Stimulated activated memory B cell treated with anti-CD40 and anti-IgM and Interleukin-4, amounts not matched to agents 10 μg/mL and 1 μg/mL and 100 μg/mL, for 72 hours (primary cell): ENCODE measurements at places on chromosomes 11 and 22.
A peak's percentile ranks its signal among the peaks of the same experiment; 100 is the strongest.

DNA sequence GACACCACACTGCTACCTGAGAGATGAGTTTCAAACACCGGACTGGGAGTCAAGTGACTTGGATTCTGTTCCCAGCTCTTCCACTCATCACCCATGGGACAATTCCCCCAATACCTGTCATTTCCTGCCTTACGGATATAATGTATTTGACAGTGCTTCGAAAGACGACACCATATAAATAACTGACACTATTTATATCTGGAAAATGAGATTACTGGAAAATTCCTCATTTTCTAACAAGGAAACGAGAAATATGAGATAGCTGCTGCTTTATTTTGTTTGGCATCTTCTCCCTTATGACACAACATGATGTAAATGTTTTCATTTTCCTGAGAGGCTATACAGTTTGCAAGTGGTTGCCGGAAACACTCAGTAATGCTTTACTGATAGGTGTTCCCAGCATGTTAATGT is 8.6 kb downstream of the HSCB start:
- no peaks in the 10 kb centered on the region for H3K27me3 ChIP-seq
- H3K4me3 ChIP-seq, result no peak overlapping the region
- peaks cover 52% of the 10 kb centered on the region for H3K36me3 ChIP-seq
- H3K4me1 ChIP-seq, result peaks cover 10% of the 10 kb centered on the region
- no peak overlapping the region for H3K27ac ChIP-seq

DNA sequence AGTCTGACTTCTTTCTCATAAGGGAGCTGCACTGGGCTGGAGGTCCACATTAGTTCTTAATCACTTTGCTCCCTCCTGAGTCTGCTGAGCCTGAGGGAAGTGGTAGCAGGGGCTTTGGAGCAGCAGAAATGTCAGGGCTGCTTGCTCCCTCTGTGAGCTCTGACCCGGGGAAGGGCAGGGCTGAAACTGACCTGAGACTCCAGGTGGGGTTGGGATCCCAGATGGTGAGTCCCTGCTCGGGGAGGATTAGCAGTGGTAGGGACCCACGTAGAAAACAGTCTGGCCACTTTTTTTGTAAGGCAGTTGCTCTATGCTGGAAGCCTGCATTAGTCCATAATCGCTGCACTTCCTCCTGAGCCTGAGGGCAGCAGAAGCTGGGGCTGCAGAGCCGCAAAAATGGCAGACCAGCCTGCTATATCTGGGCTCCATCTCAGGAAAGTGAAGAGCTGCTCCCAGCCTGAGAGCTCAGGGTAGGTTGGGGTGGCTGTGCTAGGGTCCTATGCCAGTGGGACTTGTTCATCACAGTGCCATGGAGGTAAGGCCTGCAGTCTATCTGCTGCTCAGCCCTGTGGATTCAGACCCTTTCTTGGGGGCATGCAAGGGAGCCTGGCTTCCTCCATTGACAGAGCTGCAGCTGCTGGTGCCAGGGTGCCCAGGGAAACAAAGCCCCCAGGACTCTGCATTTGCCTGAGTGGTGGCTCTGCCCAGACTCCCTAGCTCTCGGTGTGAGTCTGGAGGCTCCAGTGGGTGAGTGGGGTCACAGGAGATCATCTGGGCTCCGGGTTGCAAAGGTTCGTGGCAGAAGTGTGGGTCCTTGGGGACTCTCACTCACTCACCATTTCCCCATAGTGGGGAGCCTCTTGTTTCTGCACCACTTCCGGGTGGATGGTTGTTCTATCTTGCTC is 854.3 kb downstream of the LUZP2 start:
- no peaks in the 10 kb centered on the region for H3K27me3 ChIP-seq
- H3K4me3 ChIP-seq, result no peak overlapping the region
- H3K27ac ChIP-seq, result no peak overlapping the region
- ATAC-seq, result no peak

GRCh38 chr11:35619855-35620640 is 1.8 kb downstream of the FJX1 start:
- no peak overlapping the region for H3K27ac ChIP-seq
- no peak for ATAC-seq
- H3K4me3 ChIP-seq, result peak overlapping the region; percentile 67
- H3K36me3 ChIP-seq, result no peaks in the 10 kb centered on the region
- peaks cover 32% of the 10 kb centered on the region for H3K27me3 ChIP-seq

DNA sequence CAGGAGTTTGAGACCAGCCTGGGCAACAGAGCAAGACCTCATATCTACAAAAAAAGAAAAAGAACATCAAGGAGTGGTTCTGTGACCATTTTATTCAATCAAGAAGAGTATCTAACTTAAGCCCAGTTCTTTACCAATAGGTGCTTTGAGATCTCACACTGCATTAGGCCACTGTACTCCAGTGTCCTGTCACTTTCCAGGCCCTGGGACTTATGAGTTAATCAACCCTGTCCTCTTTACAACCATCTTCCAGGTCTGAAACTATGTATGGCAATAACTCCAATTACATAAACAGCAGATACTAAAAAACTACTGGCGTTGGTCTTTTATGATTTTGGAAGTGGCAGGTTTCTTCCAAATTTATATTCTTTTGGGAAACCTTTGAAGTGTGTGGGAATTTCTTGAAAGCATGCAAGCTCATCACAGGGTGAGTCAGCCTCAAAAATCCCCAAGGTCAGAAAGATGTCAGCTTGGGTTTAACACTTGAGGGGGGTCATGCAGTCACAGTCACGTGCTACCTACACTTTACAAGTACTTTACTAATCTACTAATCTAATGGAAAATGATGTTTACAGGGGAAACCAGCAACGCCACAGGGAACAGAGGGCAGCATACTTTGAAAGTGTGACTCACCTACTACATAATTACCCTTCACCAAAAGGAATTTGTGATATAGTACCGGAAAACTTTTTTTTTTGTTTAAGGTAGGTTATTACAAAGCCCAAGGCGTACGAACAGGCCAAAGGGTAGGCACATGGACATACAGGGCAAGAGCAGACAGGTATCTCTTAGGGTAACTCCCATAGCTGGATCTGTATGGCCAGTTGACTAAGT is 15.6 kb downstream of the PISD start:
- H3K27me3 ChIP-seq, result no peaks in the 10 kb centered on the region
- H3K36me3 ChIP-seq, result peaks cover 14% of the 10 kb centered on the region
- H3K4me1 ChIP-seq, result peaks cover 28% of the 10 kb centered on the region

DNA sequence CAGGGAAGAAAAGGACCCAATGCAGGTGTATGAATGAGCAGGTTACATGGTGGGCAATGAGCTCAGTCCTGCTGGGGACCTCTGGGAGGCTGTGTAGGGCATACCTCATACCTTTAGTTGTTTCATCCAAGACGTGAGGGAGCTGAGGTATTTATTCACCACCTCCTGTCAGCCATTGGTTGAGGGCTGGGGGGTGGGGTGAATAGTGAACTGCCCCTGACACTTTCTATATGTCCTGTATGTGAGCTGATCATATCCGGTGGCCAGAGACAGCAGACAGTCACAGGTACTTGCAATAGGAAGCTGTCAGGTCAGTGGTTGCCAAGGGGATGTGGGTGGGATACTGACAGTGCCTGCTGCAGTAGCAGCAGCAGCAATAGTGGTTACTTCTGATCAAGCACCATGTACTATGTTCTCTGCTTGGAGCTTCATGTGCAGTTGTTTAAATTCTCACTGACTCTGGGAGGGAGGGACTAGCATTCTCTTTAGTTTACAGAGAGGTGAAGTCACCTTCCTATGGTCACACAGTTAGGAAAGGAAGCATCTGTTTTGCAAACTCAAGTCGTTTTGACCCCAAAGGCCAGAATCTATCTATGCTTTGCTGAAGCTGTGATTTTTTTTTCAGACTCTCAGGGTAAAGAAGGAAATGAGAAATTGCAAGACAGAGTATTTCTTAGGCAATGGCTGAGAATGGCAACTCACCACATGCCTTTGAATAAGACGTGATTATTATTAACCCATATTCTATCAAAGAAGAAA is 54.0 kb downstream of the MIAT start:
- H3K27me3 ChIP-seq, result no peaks in the 10 kb centered on the region
- peaks cover 31% of the 10 kb centered on the region for H3K4me1 ChIP-seq
- H3K27ac ChIP-seq, result peak overlapping the region; percentile 21
- no peak overlapping the region for H3K4me3 ChIP-seq
- H3K36me3 ChIP-seq, result peaks cover 58% of the 10 kb centered on the region
- ATAC-seq, result no peak

- H3K27me3 ChIP-seq, result no peaks in the 10 kb centered on the region
- no peak overlapping the region for H3K27ac ChIP-seq
- H3K4me1 ChIP-seq, result peaks cover 57% of the 10 kb centered on the region
- H3K4me3 ChIP-seq, result no peak overlapping the region
- ATAC-seq, result no peak
- H3K36me3 ChIP-seq, result no peaks in the 10 kb centered on the region
Observed at GRCh38 chr11:122848186-122848585, 9.9 kb downstream of the CRTAM start.

- peak; percentile 82 for ATAC-seq
- peaks cover 29% of the 10 kb centered on the region for H3K27me3 ChIP-seq
- H3K4me3 ChIP-seq, result no peak overlapping the region
Observed at GRCh38 chr11:76598426-76598839, 72.1 kb downstream of the LRRC32 start.

DNA sequence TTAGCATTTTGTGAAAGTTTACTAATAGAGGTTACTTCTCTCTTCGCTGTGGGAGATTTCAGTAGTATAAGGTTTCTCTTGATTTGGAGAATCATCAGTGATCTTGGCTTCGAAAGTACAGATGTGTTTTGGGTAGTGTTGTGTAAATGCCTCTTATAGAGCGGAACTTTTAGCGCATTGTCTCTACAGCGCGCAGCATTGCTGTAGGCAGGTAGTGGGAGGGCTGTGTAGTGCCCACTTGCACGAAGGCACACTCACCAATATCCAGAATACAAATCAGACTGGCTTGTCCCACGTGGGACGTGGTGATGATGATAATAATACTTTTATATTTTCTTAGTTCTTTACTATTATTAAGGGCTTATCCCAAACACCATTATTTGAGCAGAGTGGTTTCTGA is 51.4 kb downstream of the FAM83F start:
- no peaks in the 10 kb centered on the region for H3K36me3 ChIP-seq
- H3K27ac ChIP-seq, result peak overlapping the region; percentile 99
- peaks cover 50% of the 10 kb centered on the region for H3K4me1 ChIP-seq
- no peak for ATAC-seq
- no peaks in the 10 kb centered on the region for H3K27me3 ChIP-seq
- peak overlapping the region; percentile 84 for H3K4me3 ChIP-seq

GRCh38 chr11:86287468-86287796 is 14.6 kb upstream of the HIKESHI start:
- ATAC-seq, result no peak
- peaks cover 17% of the 10 kb centered on the region for H3K36me3 ChIP-seq
- H3K27me3 ChIP-seq, result no peaks in the 10 kb centered on the region
- peaks cover 54% of the 10 kb centered on the region for H3K4me1 ChIP-seq
- peak overlapping the region; percentile 53 for H3K4me3 ChIP-seq
- peak overlapping the region; percentile 84 for H3K27ac ChIP-seq

GRCh38 chr11:117704395-117705100 is 92.5 kb downstream of the DSCAML1 start:
- ATAC-seq, result no peak
- H3K27me3 ChIP-seq, result peaks cover 32% of the 10 kb centered on the region
- no peaks in the 10 kb centered on the region for H3K36me3 ChIP-seq
- no peak overlapping the region for H3K27ac ChIP-seq

DNA sequence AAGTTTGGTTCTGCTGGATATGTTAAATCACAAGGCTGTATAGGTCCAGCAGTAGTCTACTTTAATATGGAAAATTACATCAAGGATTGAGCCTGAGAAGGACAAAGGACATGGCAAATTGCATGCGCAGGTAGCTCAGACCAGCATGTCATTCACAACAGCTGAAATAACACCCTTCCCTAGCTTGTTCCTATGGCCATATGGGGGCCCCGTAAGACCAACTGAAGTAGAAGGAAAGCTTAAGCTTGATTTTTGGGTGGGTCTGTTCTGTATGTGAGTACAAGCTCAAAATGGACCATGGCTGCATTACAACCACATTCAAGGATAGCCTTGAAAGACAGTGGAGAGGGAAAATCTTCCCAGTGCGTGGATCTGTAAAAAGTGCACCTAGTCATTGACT is 20.6 kb upstream of the PDE3B start:
- peaks cover 16% of the 10 kb centered on the region for H3K4me1 ChIP-seq
- no peak overlapping the region for H3K27ac ChIP-seq
- no peaks in the 10 kb centered on the region for H3K36me3 ChIP-seq
- no peak overlapping the region for H3K4me3 ChIP-seq
- H3K27me3 ChIP-seq, result no peaks in the 10 kb centered on the region

- no peak overlapping the region for H3K27ac ChIP-seq
- no peaks in the 10 kb centered on the region for H3K4me1 ChIP-seq
- peaks cover 38% of the 10 kb centered on the region for H3K27me3 ChIP-seq
- no peaks in the 10 kb centered on the region for H3K36me3 ChIP-seq
Observed at GRCh38 chr11:74267014-74267413, 44.4 kb downstream of the P4HA3 start.

DNA sequence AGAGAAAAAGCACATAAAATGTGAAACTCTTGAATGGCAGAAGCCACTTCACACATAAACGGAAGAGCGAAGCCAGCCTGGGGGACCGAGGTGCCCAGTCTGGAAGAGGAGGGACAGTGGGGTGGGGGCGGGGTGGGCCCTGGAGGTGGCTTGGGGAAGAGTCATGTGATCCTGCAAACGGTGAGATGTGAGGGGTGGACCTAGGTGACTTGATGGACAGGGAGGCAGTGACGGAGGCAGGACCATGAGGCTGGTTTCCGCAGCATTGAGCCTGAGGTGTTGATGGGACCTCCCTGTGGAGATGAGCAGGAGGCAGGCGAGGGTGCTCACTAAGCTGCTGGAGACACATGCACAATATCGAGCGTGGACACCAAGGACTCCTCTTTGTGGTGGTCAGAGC is 16.8 kb downstream of the ZDHHC24 start:
- H3K36me3 ChIP-seq, result peaks cover 35% of the 10 kb centered on the region
- H3K27me3 ChIP-seq, result no peaks in the 10 kb centered on the region
- no peak overlapping the region for H3K4me3 ChIP-seq
- H3K4me1 ChIP-seq, result peaks cover 6% of the 10 kb centered on the region
- no peak for ATAC-seq
- no peak overlapping the region for H3K27ac ChIP-seq

- no peak overlapping the region for H3K4me3 ChIP-seq
- H3K4me1 ChIP-seq, result peaks cover 6% of the 10 kb centered on the region
- no peaks in the 10 kb centered on the region for H3K36me3 ChIP-seq
Observed at GRCh38 chr11:20112291-20113148, 47.8 kb downstream of the DBX1 start.

DNA sequence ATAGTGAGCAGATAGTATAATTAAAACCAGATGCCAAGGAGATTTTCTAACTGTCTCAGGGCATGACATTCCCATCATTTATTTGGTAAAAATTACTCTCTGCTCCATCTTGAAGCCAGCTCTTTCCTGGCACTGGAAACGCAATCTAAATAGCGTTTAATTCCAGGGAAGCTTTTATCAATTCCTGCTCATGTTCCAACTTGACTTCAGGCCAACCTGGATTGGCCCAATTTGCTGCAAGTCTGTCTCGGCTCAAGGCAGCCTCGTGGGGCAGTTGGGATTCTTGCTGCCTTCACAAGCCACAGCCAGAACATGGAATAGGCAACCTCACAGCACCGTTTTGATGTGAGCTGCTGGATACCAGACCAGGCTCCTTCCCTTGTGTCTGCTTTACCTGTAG is 1255.9 kb downstream of the TBC1D22A start:
- no peaks in the 10 kb centered on the region for H3K4me1 ChIP-seq
- no peak overlapping the region for H3K4me3 ChIP-seq
- ATAC-seq, result no peak

- H3K27me3 ChIP-seq, result no peaks in the 10 kb centered on the region
- H3K36me3 ChIP-seq, result no peaks in the 10 kb centered on the region
- H3K27ac ChIP-seq, result no peak overlapping the region
- H3K4me1 ChIP-seq, result no peaks in the 10 kb centered on the region
- no peak for ATAC-seq
Observed at GRCh38 chr11:90698238-90698637, 475.4 kb upstream of the CHORDC1 start.
